A172 (cell line): ENCODE measurements at places on chromosomes 16 and 17.

GRCh38 chr16:58418601-58419000 lies 26.3 kb downstream of the GINS3 start:
- peak; percentile 86 for DNase-seq

DNA sequence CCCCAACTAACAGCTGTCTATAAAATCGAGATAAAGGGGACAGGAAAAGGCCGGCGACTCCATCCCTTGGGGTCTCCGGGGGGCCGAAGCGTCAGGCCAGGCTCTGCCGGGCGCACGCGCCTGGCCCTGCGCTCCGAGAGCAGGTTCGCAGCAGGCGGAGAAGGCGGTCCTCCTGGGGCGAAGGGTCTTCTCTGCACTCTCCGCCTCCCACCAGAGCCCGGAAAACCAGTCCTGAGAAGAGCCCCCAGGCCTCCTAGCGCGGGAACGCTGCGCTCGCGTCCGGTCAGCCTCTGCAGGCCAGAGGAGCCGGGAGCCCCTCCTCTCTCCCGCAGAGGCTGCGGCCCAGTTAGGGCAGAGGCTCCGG lies 5.1 kb downstream of the FOXF1 start:
- no peak for DNase-seq

- DNase-seq: no peak
Observed at GRCh38 chr17:13400491-13400890, 201.2 kb downstream of the HS3ST3A1 start.

DNA sequence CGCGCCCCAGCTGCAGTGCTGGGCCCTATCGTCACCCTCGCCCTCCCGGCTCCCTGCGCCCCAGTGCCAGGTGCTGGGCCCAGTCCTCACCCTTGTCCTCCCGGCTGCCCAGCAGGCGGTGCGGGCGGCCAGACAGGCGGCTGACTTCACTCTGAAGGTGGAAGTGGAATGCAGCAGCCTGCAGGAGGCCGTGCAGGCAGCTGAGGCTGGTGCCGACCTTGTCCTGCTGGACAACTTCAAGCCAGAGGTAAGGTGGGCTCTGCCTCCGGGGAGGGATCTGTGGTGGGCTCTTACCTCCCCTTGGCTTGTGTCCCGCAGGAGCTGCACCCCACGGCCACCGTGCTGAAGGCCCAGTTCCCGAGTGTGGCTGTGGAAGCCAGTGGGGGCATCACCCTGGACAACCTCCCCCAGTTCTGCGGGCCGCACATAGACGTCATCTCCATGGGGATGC lies 17.9 kb downstream of the QPRT start:
- DNase-seq: no peak

GRCh38 chr17:789160-789840 lies 7.1 kb downstream of the MRM3 start:
- no peak for DNase-seq

- no peak for DNase-seq
Observed at GRCh38 chr16:47528431-47528830, 67.3 kb downstream of the PHKB start.

- DNase-seq: no peak
Observed at GRCh38 chr16:86365513-86366273, 144.6 kb upstream of the FOXF1 start.

GRCh38 chr17:7479213-7480088 lies at the start of gene ZBTB4:
Gene ZBTB4, minus strand, starts transcription at chr17:7479631. Its CDS starts 12,830 bp downstream, at chr17:7466801.
- DNase-seq: no peak

GRCh38 chr16:85503679-85504231 lies 109.4 kb upstream of the GSE1 start:
- DNase-seq: no peak

GRCh38 chr16:10297341-10298006 lies 88.4 kb upstream of the ATF7IP2 start:
- DNase-seq: no peak

DNA sequence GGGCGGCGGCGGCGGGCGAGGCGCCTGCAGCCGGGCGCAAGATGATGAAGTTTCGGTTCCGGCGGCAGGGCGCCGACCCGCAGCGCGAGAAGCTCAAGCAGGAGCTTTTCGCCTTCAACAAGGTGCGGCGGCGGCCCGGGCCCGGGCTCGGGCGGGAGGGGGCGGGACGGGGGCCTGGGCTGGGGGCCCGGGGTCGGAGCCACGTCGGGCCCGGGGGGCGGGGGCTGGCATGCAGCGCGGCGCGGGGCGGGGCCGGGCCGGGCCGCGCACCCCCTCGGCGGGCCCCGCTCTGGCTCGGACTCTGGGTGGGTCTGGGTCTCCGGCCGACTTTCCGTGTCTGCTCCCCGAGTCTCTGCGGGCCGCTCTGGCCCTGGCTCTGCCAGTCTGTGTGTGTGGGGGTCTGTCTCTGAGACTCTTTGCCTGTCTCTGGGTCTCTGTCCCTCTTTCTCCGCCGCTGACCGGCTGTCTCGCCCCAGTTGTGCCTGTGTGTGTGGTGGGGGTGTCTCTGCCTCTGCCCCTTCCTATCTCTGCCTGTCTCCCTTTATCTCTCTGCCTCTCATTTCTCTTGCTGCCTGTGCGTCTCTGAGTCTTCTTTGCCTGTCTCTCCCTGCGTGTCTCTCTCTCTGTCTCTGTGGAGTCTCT lies 328 bp downstream of the LLGL1 start:
- no peak for DNase-seq

DNA sequence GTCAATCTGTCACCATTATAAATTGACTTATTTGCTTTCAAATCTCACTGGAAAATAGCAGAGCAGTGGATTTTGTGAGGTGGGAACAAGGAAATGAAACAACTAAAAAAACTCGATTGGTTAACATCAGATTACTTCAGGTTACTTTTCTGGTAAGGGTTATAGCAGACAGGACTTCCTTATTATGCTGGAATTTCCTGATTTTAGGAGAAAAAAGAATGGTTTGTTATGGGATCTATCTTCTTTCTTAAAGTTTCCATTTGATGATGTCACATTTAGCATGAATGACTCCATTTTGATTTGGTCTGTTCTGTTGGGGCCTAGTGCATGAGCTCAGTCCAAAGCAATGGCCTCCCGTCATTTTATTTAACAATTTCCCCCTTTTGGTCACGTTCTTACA lies 210.6 kb downstream of the KCNJ2 start:
- DNase-seq: no peak

DNA sequence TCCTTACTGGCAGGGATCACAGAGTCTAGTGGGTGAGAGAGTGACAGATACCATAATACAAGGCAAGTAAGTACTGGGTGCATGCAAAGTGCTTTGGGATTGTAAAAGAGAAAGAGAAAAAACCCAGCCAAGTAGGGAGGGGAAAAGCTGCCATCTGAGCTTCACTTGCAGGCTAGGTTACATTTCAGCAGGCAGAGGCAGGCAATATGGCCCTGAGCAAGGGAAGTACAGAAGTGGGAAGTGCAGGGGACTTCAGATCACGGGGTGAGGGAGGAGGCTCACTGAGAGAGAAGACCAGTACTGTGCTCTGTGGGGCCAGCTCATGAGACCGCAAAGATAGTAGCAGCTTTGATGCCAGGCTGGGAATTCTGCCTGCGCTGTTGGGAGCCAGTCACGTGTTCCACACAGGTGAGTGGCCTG lies 230.6 kb downstream of the MSI2 start:
- no peak for DNase-seq

GRCh38 chr17:34533806-34534527 lies 45.4 kb upstream of the TMEM132E start:
- no peak for DNase-seq

DNA sequence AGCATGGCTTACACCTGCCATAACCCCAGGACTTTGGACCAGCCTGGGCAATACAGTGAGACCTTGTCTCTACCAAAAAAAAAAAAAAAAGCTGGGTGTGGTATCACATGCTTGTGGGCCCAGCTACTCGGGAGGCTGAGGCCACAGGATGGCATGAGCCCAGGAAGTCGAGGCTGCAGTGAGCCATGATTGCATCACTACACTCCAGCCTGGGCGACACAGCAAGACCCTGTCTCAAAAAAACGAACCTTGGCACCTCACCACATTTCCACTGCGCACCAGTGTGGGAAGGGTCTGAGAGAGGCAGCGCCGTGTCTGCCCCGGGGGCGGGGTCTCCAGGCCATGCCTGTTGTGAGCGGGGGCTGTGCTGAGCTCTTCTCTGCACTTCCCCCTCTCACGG lies 6.3 kb downstream of the ACSF3 start:
- peak; percentile 22 for DNase-seq

- no peak for DNase-seq
Observed at GRCh38 chr17:76827736-76828135, 40.5 kb upstream of the MGAT5B start.

DNA sequence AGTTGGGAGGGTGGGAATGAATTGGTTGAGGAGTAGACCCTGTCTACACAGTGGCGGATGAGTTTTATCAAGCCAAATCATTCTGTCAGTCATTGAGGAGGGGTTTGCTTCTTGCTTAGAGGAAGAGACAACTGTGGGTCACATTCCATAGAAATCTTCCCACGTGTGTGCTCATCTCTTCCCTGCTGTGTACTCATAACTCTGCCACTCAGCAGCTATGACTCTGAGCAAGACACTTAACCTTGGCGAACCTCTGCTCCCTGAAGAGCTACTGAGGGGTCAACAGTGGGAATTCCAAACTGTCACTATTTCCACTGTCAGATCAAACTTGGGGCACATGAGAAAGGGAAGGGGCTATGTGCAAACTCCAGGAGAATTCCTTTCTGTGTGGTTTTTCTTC lies 72.6 kb upstream of the COX10 start:
- DNase-seq: no peak

- DNase-seq: no peak
Observed at GRCh38 chr16:75745823-75746222, 19.5 kb upstream of the CPHXL start.

GRCh38 chr16:58507963-58508670 lies 7.2 kb upstream of the SETD6 start:
- no peak for DNase-seq

- no peak for DNase-seq
Observed at GRCh38 chr16:68074850-68075555, 10.2 kb upstream of the NFATC3 start.

DNA sequence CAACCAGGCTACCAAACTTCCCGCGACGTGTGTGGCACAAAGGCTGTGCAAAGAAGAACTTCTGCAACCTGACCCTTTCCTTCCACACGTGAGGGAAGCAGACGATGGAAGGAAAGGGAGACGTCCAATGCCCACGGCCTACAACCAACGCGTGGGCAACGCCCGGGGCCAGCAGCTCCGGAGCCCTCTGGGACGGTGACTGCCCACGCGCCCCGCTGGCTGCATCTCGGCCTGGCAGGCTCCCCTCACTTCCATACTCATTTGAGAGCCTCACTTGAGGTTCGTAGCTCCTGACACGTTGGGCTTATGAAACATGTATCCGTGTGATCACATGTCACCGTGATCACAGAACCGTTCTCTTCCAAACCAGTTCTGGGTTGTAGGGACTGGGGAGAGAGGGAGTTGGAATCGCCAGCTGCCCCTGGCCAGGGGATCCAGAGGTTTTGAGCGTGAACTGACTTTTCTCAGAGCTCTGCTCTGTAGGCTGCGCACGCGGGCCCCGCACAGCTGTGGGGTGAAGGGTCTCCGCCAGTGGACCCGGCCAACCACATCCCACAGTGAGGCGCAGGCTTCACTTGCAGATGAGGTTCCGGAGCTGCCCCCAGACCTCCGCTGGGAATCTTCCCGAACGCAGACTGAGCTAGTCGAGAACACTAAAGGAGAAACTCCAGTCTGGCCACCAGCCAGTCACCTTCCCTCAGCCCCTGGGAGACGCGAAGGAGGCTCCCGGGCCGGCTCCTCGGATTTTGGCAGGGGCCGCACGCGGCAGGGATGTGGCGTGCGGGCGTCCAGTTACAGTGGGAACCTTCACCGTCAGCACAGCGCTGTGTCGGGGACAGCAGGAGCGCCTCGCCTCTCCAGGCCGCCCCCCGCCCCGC lies 1.0 kb downstream of the LMF1 start:
- DNase-seq: no peak

DNA sequence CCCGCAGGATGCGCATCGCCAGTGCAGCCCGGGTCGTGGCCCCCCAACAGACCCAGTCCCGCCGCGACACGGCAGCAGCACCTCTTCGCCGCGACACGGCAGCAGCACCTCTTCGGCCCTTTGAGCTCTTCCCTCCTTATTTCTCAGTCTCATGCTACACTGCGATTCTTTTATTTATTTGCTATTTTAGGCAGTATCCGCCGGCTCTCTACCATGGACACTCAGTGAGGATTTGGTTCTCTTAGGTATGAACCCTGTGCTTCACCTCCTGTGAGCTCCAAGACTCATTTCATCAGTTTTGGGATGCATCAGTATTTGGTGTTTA lies 8.3 kb upstream of the MAP2K3 start:
- no peak for DNase-seq

- no peak for DNase-seq
Observed at GRCh38 chr17:74754832-74755231, 6.4 kb downstream of the NHERF1 start.

- DNase-seq: no peak
Observed at GRCh38 chr17:14301279-14302090, 604 bp downstream of the HS3ST3B1 start.

GRCh38 chr16:57039148-57039812 lies 49.9 kb downstream of the NLRC5 start:
- DNase-seq: no peak

- peak; percentile 59 for DNase-seq
Observed at GRCh38 chr17:10316801-10317542, 55.8 kb downstream of the MYH13 start.

DNA sequence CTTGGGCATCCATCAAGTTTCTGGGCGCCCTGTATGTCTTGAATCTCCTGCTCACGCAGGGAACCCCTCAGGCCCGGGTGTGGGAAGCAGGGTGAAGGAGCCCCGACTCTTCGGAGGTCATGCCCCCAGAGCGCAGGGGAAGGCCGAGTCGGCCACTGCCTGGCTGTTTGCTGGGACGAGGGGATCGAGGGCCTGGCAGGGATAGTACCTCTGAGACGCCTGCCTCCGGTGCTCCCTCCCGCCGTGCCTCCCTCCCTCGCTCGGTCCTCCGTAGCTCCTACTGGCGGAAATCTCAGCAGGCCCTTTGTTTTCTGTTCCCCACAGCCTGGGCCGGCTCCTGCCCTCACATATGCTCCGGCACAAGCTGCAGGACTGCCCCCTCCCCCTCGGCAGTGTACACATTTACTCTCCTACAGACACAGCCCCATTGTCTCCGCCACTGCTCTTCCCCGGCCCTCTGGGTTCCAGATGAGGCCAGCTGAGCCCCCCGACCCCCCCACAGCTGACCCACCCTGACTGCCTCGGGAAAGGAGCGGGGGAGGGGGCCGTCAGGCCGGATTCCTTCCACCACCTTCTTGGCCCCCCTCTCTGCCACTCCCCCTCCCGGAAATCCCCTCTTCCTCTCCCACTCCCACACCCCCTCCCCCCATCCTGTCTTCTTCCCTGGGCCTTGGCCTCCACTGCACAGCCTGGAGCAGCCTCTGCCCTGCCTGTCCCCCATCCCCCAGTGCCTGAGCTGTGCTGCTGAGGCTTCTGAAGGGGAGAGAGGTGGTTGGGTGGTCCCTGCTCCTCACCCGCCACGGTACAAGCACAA lies 1.4 kb downstream of the TRAF4 start:
- DNase-seq: peak; percentile 49
